Activated B cell treated with CpG ODN at 0.5 μM for 24 hours (primary cell): ENCODE measurements at places on chromosomes 12 and 14.

DNA sequence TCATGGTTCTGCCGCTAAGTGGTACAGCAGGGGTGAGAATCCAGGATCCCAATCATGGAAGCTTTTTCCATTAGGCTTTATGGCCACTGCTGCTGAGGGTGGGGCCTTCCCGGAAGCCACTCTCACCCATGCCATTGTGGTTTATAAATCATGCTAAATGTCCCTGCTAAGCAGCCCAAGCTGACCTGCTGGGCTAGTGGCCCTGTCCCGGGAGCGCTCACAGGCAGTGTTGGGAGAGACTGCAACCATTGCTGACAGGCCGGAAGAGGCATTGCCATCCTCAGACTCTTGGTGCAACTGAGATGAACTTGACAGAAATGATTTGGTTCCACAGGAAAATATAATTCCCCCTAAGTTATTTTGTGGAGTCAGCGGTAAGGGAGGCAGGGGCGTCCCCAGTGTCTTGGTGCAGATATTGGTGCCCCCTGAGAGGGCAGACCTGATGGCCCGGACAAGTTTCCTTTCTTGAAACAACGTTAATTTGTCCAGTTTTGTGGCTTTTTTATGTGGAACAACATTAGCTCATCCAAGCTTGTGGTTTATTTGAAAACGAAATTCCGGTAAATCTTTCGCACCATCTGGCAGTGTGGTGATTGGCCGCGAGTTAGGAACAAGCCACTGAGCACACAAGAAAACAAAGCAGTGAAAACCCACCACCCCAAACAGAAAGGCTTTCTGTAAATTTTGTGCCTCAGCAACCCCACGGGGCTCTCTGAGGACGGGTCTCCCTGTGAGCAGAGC is 82.3 kb downstream of the SSPN start:
- peaks cover 43% of the 10 kb centered on the region for H3K4me1 ChIP-seq
- no peak overlapping the region for H3K4me3 ChIP-seq
- no peak overlapping the region for H3K27ac ChIP-seq
- DNase-seq, result no peak

GRCh38 chr14:92800012-92800411 is 5.9 kb downstream of the GOLGA5 start:
- H3K27ac ChIP-seq, result no peak overlapping the region
- DNase-seq, result no peak
- no peaks in the 10 kb centered on the region for H3K27me3 ChIP-seq
- H3K36me3 ChIP-seq, result peaks cover 58% of the 10 kb centered on the region
- no peak overlapping the region for H3K4me3 ChIP-seq

DNA sequence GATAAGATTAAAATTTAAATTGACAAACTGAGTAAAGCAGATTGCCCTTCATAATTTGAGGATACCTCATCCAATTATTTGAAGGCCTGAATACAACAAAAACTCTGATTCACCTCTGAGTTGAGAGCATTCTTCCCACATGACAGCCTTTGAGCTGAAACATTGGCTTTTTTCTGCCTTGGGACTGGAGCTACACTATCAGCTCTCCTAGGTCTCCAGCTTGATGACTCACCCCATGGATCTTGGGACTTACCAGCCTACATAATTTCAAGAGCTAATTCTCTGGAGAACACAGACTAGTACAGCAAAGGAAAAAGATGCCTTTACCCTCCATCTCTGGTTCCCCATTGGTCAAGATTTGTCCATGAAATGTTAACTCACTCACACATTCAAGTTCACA is 555.1 kb downstream of the FOXG1 start:
- no peaks in the 10 kb centered on the region for H3K4me1 ChIP-seq
- no peaks in the 10 kb centered on the region for H3K36me3 ChIP-seq
- DNase-seq, result no peak
- H3K4me3 ChIP-seq, result no peak overlapping the region
- H3K27ac ChIP-seq, result no peak overlapping the region
- no peaks in the 10 kb centered on the region for H3K27me3 ChIP-seq

DNA sequence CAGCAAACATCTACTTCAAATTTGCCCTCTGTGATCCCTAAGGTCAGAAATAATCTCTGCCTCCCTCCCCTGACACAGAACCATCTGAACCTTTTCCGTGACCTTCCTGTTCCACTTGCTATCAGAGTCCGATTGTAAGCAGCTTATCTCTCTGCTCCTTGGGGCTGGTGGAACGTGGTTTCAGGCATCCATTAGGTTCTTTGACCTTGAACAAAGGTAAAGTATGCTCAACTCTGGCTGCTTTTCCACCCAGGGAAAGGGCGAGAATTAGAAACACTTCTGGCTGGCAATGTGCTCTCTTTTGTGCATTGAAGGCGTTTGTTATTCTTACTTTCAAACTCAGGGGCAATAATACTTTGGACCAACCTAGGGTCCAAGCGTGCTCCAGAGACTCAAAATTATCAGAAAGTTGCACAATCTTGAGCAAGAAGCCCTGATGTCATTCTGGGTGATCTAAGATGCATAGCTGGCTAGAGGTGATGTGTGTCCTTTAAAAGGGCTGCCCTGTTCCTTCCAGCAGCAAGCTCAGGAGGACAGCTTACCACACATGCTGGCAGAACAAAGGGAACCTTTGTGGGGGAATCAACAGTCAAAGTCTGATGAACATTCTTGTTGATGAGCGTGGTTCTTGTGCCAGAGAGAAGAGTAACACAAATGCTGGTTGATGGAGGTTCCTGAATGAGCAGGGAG is 29.8 kb downstream of the ADGRD1 start:
- H3K4me1 ChIP-seq, result peaks cover 47% of the 10 kb centered on the region
- H3K4me3 ChIP-seq, result no peak overlapping the region
- DNase-seq, result no peak
- peaks cover 10% of the 10 kb centered on the region for H3K27me3 ChIP-seq
- no peak overlapping the region for H3K27ac ChIP-seq

DNA sequence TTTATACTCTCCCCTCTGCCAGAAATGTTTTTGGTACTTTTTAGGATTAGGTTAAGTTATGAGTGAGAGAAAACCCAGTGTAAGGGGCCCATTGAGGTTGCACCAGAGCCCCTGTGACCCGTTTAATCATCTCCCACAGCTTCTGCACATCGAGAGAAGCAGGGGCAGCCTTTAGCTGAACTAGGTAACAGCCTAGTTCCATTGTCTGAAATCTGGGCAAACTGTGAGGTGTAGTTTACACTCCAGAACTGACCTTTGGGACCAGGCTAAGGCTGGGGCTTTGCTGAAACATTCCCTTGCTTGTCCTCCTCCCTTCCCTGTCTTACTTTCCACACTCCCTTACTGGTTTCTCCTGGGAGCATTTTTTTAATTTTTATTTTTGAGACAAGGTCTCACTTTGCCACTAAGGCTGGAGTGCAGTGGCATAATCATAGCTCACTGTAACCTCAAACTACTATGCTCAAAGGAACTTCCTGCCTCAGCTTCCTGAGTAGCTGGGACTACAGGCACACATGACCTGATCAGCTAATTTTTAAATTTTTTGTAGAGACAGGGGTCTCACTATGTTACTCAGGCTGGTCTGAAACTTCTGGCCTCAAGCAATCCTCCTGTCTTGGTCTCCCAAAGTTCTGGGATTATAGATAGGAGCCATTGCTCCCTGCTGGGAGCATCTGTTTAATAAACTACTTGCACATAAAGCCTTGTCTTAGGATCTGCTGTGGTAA is 25.9 kb upstream of the DHRS2 start:
- no peak for DNase-seq
- H3K27ac ChIP-seq, result no peak overlapping the region
- H3K27me3 ChIP-seq, result peaks cover 12% of the 10 kb centered on the region
- H3K36me3 ChIP-seq, result no peaks in the 10 kb centered on the region

DNA sequence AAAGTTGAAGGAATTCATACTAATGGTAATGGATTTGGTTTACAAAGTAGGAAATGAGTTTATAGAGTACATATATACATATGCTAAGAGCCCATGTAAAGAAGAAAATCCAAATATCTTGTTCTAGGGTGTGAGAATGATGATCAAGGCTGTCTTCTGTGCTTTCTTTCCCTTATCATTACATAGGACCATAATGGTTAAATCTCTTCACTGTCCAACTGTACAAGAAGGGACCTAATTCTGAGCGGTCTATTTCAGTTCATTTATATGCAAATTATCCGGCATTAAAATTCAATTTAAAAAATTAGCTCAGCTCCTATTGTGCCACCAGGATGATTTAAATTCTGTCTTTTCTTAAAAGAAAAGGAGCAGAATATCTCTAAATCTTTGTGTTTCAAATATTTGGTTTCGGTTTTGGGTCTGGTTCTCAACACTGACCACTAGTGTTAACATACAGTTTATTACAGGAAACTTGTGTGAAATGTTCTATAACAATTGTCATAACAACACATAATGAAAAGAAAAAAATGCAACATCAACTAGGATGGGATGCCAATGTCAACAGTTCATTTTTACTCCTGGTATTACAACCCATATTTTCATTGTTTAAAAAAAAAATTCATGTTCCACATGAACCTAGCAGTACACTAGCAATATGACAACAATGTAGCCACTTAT is 16.8 kb downstream of the OR4K1 start:
- no peak overlapping the region for H3K27ac ChIP-seq
- no peak for DNase-seq
- H3K27me3 ChIP-seq, result no peaks in the 10 kb centered on the region
- H3K4me1 ChIP-seq, result no peaks in the 10 kb centered on the region

DNA sequence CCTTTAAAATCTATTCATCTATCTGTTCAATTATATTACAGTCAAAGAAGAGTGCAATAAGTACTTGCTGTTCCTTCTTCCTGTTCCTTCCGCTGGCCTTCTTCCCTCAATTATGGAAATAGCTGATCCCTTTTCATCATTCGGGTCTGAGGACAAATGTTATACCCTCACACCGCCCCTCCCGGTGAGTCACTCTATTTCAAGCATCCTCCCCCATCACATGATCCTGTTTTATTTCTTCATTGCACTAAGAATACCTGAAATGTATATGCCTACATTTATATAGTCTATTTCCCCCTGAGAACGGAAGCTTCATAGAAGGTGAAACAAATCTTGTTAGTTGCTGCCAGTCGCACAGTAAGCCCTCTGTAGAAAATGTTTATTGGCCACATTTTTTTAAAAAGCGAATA is 2.5 kb downstream of the SLC38A1 start:
- no peak for DNase-seq
- no peak overlapping the region for H3K4me3 ChIP-seq
- H3K4me1 ChIP-seq, result peaks cover 32% of the 10 kb centered on the region

- DNase-seq, result no peak
- H3K36me3 ChIP-seq, result no peaks in the 10 kb centered on the region
- H3K27me3 ChIP-seq, result no peaks in the 10 kb centered on the region
These were observed 18.6 kb downstream of the HSD17B6 start for GRCh38 chr12:56781726-56782125.

DNA sequence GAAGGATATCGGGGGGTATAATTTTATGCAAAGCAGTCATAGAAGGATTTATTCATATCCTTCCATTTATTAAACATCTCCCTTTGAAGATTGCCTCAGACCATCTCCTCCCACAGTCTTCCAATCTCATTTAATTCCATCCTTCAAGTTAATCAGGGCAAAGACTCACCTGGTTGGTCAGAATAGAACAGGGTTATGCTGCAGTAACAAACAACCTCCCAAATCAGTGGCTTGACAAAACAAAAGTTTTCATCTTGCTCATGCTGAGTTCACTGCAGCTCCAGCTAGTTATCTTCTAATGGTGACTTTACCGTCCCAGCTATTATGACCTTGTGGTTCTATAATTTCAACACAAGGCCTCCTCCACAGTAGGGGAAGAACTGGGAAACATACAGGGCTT is 48.8 kb upstream of the MTERF2 start:
- H3K36me3 ChIP-seq, result no peaks in the 10 kb centered on the region
- no peak for DNase-seq
- H3K27me3 ChIP-seq, result no peaks in the 10 kb centered on the region
- H3K4me3 ChIP-seq, result no peak overlapping the region

DNA sequence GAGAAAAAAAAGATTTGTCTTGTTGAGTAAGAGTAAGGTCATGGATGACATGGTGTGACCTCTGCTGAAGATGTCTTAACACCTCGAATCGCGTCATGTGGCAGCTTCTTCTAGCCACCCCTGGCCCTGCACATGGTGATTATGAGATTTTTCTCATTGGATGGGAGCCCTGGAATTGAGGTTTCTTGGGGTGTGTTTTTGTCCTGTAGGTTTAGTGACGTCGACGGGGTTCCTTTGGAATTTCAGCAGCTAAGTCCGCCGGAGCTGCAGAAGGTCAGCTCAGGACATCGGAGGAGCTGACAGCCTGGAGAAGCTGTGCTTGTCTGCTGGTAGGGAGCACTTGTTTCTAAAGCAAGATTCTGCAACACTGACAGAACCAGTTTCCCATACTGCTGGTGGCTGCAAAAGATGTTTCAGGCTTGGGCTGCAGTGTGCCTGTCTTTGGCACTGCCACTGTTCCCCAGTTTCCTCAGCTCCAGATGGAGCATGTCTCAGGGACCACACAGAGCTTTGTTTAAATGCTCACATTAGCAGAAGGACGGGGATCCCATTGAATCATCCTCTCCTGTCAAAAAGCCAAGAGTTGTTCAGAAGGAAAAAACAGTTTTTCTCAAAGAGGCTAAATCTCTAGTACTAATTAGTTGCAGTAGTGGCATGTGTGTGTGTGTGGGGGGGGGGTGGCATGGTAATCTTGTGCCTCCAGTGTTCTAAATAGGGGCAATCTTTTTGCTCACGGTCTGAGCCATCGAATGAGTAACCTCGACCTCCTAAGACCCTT is 5.2 kb upstream of the FOS start:
- no peak for DNase-seq
- H3K27me3 ChIP-seq, result peaks cover 6% of the 10 kb centered on the region
- peak overlapping the region; percentile 21 for H3K27ac ChIP-seq

GRCh38 chr12:4356041-4356327 is 23.5 kb downstream of the FGF23 start:
- peaks cover 22% of the 10 kb centered on the region for H3K36me3 ChIP-seq
- H3K27me3 ChIP-seq, result no peaks in the 10 kb centered on the region
- H3K4me1 ChIP-seq, result no peaks in the 10 kb centered on the region
- H3K4me3 ChIP-seq, result no peak overlapping the region
- no peak overlapping the region for H3K27ac ChIP-seq

DNA sequence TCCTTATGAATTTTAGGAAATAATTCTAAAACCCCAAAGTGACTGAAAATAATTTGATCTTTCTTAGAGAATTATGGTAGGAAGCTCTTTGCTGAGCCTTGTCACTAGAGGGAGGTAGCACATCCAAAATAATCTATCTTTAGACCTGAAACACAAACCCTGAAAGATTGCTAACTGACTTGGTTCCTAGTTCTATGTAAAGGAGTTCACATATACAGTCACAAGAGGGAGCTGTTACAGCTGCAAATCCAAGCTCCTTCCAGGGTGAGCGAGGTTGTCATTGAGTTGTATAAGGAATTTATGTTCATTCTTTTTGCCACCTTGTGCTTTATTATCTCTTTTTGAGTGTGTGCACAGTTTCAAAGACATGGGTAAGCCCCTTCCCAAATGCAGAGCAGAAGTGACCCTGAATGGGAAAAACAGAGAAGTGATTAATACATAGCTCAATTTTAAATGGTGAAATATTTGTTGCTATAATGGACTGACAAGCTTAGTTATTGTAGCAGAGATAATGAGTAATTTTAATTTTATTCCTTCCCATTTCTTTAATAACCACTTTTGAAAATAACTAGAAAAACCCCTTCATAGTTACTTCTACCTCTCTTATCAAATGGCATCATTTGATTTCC is 387.9 kb downstream of the DAD1 start:
- no peak overlapping the region for H3K27ac ChIP-seq
- peaks cover 15% of the 10 kb centered on the region for H3K27me3 ChIP-seq
- no peak overlapping the region for H3K4me3 ChIP-seq
- no peaks in the 10 kb centered on the region for H3K4me1 ChIP-seq

- peaks cover 6% of the 10 kb centered on the region for H3K27me3 ChIP-seq
- no peak for DNase-seq
- no peaks in the 10 kb centered on the region for H3K36me3 ChIP-seq
- H3K4me1 ChIP-seq, result no peaks in the 10 kb centered on the region
These were observed 46.9 kb upstream of the FAM181A start for GRCh38 chr14:93880021-93880820.
